ENCODE measurements at places on chromosomes 13 and 19. TPM values are rescaled to one million over a fixed set of nuclear protein-coding genes. Genes with fewer than 3 reads are reported as not detected.
A peak's percentile ranks its signal among the peaks of the same experiment; 100 is the strongest.

GRCh38 chr13:33285420-33286124 is at the start of gene STARD13:
TSS of gene STARD13 (minus strand) at chr13:33285755. CDS start at chr13:33285638, 117 bp downstream.
- DNase-seq: peak; percentile 96

GRCh38 chr19:15962319-15962718 is 13.5 kb downstream of the OR10H4 start:
- DNase-seq: no peak

GRCh38 chr13:21219036-21219381 is 42.6 kb downstream of the MRPL57 start:
- DNase-seq: no peak

GRCh38 chr13:49315756-49316482 is 68.2 kb downstream of the CDADC1 start:
- no peak for DNase-seq

Gene FRY
- polyA plus RNA-seq: 1.5 TPM

Gene TEX29
- 1.8 TPM for polyA plus RNA-seq
